ENCODE measurements at places on chromosomes 12 and 14. TPM values are rescaled to one million over a fixed set of nuclear protein-coding genes. Genes with fewer than 3 reads are reported as not detected.

- H3K27me3 ChIP-seq = no peaks in the 10 kb centered on the region
- H3K27ac ChIP-seq = no peak overlapping the region
- peaks cover 21% of the 10 kb centered on the region for H3K36me3 ChIP-seq
- DNase-seq = no peak
These were observed 31.1 kb downstream of the PLEKHH1 start for GRCh38 chr14:67564236-67564635.

DNA sequence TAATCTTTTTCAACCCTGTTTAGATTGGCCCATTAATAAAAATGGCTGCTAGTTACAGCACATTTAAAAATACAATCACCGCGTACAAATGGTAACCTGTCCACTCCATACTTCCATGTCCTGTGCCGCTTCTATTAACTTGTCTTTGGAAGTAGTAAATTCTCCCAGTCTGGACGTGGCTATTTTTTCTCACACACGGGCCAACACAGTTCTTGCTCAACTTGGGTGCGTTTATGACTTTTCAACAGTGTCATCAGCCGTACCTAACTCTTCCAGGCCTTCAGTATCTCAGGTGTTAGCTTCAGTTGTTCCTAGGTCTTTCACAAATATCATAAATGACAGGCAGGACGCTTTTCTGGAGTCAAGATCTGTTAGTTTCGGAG is 475 bp upstream of the PCNX1 start:
- H3K4me3 ChIP-seq = peak overlapping the region; percentile 76
- H3K4me1 ChIP-seq = peaks cover 2% of the 10 kb centered on the region
- H3K27ac ChIP-seq = no peak overlapping the region
- DNase-seq = no peak

GRCh38 chr12:11958221-11959091 is 112.3 kb upstream of the BCL2L14 start:
- no peak for DNase-seq
- H3K27me3 ChIP-seq = no peaks in the 10 kb centered on the region
- H3K27ac ChIP-seq = no peak overlapping the region
- no peaks in the 10 kb centered on the region for H3K36me3 ChIP-seq

DNA sequence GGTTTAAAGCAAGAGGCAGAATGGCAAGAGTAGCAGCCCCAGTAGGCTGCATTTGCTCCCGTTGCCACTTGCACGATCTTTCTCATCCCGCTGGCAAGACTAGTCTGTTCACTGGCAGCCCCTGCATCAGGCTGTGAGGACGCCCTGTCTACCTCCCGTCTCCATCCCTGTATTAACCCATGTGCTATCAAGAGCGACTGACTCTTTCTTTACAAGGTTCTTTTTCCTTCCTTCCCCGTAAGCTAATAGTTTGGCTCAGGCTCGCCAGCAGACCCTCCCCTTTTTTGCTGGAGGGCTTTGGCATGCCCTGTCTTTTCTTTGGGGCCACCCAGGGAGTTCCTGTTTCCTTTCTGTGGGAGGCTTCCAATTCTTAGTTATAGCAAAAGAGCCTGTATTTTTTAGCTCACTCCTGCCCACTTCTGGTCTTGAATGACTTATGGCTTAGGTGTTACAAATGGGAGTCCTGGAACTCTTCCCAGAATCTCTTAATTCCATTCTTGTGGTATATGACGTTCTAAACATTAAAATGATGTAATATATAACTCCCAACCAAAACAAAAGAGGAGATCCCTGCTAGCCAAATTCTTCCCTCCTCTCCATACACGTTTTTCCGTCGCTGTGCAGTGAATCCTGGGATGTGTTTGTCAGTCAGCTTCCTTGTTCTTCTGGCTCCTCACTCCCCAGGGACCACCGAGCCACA is 149.0 kb downstream of the PRKCH start:
- H3K4me3 ChIP-seq = peak overlapping the region; percentile 4
- H3K27me3 ChIP-seq = no peaks in the 10 kb centered on the region
- peaks cover 10% of the 10 kb centered on the region for H3K4me1 ChIP-seq

DNA sequence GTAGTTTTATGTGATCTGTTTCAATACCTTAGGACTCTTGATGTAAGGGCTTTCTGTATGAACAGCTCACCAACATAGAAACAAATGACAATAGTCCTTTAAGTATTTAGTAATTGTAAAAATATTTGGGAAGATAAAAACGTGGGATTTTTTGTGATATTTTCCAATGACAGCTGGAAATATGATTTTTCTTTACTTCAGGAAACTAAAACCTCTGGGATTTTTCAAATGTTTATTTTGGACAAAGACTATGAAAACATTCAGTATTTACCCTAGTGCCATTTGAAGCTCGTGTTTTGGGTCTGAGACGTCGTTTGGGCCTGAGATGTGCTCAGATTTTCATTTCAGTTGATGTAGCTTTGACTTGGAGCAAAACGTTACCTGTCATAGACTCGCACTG is 240.0 kb downstream of the BMP4 start:
- no peaks in the 10 kb centered on the region for H3K4me1 ChIP-seq
- no peak overlapping the region for H3K4me3 ChIP-seq
- no peak overlapping the region for H3K27ac ChIP-seq
- peaks cover under 1% of the 10 kb centered on the region for H3K36me3 ChIP-seq
- no peaks in the 10 kb centered on the region for H3K27me3 ChIP-seq
- no peak for DNase-seq

- H3K36me3 ChIP-seq = peaks cover 12% of the 10 kb centered on the region
- DNase-seq = no peak
- no peaks in the 10 kb centered on the region for H3K27me3 ChIP-seq
- peaks cover 3% of the 10 kb centered on the region for H3K4me1 ChIP-seq
- H3K27ac ChIP-seq = no peak overlapping the region
These were observed 2.3 kb upstream of the PAWR start for GRCh38 chr12:79692860-79693577.

GRCh38 chr12:122064780-122065588 is 13.6 kb upstream of the MLXIP start:
- H3K4me3 ChIP-seq = peak overlapping the region; percentile 63
- H3K36me3 ChIP-seq = peaks cover 32% of the 10 kb centered on the region
- H3K27me3 ChIP-seq = no peaks in the 10 kb centered on the region

MIPOL1 gene
- total RNA-seq = 13.4 TPM

DIO2 gene
- total RNA-seq = not detected

DNA sequence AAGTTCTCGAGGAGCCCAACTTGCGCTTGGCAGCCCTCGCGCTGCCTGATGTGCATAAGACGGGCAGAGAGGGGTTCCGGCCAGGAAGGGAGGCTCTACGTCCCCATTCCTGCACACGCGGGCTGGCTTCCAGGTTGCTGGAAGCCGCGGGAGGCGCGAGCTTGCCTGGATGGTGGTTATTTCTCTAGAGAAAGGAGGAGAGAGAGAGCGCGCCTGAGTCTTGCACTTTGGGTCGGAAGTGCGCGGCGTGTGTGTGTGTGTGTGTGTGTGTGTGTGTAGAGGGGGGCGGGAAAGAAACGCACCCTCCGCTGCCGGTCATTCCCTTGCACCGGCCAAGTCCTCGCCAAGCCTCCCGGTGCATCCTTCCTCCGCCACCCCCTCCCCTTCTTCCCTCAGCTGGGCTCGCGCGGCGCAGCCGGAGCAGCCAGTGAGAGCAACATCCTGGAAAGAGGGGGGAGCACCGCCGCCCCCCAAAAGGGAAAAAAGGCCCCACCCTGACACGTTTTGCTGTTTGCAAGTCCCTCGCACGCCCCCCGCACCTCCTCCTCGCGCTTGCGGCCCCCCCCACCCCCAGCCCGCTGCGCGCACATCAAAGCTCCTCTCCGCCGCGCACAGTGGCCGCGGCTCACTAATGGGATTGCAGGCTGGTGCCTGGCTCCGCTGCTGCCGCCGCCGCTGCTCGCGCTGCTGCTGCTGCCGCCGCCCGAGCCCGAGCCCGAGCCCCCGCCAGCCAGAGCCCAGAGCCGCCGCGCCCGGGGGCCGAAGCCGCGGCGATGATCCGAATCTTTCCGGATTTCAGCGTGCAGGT is 4.4 kb upstream of the NPAS3 start:
- no peak overlapping the region for H3K27ac ChIP-seq
- H3K36me3 ChIP-seq = no peaks in the 10 kb centered on the region
- H3K4me1 ChIP-seq = no peaks in the 10 kb centered on the region
- DNase-seq = peak; percentile 64

KCNJ8 gene
- total RNA-seq = 0.15 TPM
